Endothelial cell (in vitro differentiated cells): ENCODE measurements at places on chromosomes 11 and 22. TPM values are rescaled to one million over a fixed set of nuclear protein-coding genes. Genes with fewer than 3 reads are reported as not detected.

Gene IGLL5
- total RNA-seq, result not detected

Gene RAB39A
- 2.4 TPM for total RNA-seq

Gene ACTN3
- total RNA-seq, result 0.21 TPM

Gene OR52E5
- not detected for total RNA-seq

Gene PICK1
- 24.1 TPM for total RNA-seq

Gene DGCR6
- 1.1 TPM for total RNA-seq

Gene ARHGEF17
- total RNA-seq, result 93.3 TPM

Gene PHLDA2
- 8.1 TPM for total RNA-seq

Gene MRGPRF
- 0.54 TPM for total RNA-seq

Gene MRTFA
- 68.4 TPM for total RNA-seq

Gene IGSF22
- total RNA-seq, result 0.74 TPM

Gene TIRAP
- total RNA-seq, result 12.4 TPM

Gene AP5B1
- 3.4 TPM for total RNA-seq

Gene PANX2
- 0.87 TPM for total RNA-seq

Gene OR51B5
- total RNA-seq, result 0.82 TPM

Gene BLID
- not detected for total RNA-seq

Gene MRPL11
- 73.0 TPM for total RNA-seq

Gene NOX4
- 11.5 TPM for total RNA-seq

Gene KRTAP5-9
- 0.80 TPM for total RNA-seq

Gene GVQW3
- 6.1 TPM for total RNA-seq

Gene HSCB
- 16.6 TPM for total RNA-seq

Gene KRTAP5-8
- total RNA-seq, result not detected

Gene NLRP14
- 0.13 TPM for total RNA-seq

Gene TPBGL
- 7.0 TPM for total RNA-seq

Gene TFIP11
- 38.6 TPM for total RNA-seq

Gene PYGM
- 0.26 TPM for total RNA-seq

Gene GP1BB
- total RNA-seq, result not detected

Gene SSTR3
- total RNA-seq, result 0.13 TPM

Gene PTGDR2
- total RNA-seq, result not detected

Gene GPR83
- total RNA-seq, result 0.31 TPM

Gene KRTAP5-7
- not detected for total RNA-seq

Gene TMEM191C
- total RNA-seq, result 0.92 TPM

Gene TRIM51G
- total RNA-seq, result not detected

Gene DCDC1
- total RNA-seq, result 0.44 TPM

Gene PATE2
- not detected for total RNA-seq

Gene IZUMO1R
- not detected for total RNA-seq

Gene OR5B2
- total RNA-seq, result not detected

Gene ZP1
- total RNA-seq, result not detected

Gene NXPE1
- not detected for total RNA-seq

Gene SAA4
- total RNA-seq, result not detected

Gene OR56A4
- total RNA-seq, result 0.13 TPM

Gene TBX10
- not detected for total RNA-seq

Gene MS4A8
- not detected for total RNA-seq

Gene SCGB1D2
- not detected for total RNA-seq
